Left ventricle myocardium inferior (tissue), 1 donor: ENCODE measurements at places on chromosomes 12 and 14. TPM values are rescaled to one million over a fixed set of nuclear protein-coding genes. Genes with fewer than 3 reads are reported as not detected.

Gene TPH2
- total RNA-seq, result not detected

Gene RFLNA
- total RNA-seq, result 0.27 TPM

Gene PSMA6
- 179 TPM for total RNA-seq

Gene PRIM1
- 2.7 TPM for total RNA-seq

Gene AGAP2
- total RNA-seq, result 6.5 TPM

Gene FLRT2
- 4.7 TPM for total RNA-seq

Gene TROAP
- total RNA-seq, result 0.66 TPM

Gene TAS2R9
- not detected for total RNA-seq

Gene SERPINA10
- not detected for total RNA-seq

Gene EML5
- total RNA-seq, result 0.36 TPM

Gene GLIPR1L1
- total RNA-seq, result not detected
